ENCODE measurements at places on chromosomes 7 and 10. TPM values are rescaled to one million over a fixed set of nuclear protein-coding genes. Genes with fewer than 3 reads are reported as not detected.

PNLIPRP2 gene
- not detected for total RNA-seq

DNA sequence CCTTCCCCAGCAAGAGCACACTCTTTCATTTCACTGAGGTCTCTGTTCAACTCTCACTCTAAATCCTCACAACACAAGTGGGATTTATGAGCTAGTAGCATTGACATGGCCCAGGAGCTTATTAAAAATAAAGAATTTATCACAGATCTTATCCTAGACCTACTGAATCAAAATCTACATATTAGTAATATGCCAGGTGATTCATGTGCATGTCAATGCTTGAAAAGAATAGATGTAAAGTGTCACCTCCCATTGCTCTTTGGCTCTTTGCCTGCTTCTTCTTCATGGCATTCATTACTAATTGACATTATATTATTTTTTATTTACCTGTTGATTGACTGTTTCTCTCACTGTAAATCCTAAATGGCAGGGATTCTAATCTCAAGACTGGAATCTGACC is 459.2 kb upstream of the LRRTM3 start:
- no peak for DNase-seq

MUC12 gene
- total RNA-seq = 0.14 TPM

DNA sequence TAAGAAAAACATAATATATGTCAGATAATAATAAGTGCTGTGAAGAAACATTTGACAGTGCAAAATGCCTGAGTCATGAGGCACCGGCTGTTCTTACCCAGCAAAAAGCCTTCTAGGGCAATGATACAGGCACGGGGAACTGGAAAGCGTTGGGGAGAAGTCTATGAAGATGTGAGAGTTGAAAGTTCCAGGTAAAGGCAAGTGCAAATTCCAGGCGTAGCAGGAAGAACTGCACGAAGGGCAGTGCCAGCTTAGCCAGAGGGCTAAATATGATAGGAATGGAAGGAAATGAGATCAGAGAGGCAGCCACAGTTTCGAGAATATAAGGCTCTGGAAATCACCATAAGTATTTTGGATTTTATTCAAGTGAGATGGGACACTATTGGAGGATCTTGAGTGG is 87.0 kb downstream of the IPMK start:
- DNase-seq = no peak

- DNase-seq = no peak
Measured at GRCh38 chr7:22485189-22485588, 14.8 kb downstream of the STEAP1B start.

DNA sequence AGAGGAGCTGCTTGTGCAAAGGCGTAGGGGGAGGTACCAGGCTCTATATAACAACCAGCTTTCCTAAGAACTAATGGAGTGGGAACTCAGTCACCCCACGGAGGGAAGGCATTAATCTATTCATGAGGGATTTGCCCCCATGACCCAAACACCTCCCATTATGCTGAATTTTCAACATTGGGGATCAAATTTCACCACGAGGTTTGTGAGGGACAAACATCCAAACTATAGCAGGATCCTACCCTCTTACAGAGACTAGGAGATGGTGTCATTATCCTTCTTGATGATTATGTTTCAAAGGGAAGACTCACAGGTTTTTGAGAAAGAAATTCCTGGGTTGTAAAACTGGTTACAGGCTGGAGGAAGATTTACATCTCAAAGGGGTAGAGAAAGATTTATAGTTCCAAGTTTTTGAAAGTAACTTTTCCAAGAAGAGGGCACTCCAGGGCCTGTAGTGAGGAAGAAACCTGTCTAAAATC is 295.0 kb upstream of the DKK1 start:
- DNase-seq = no peak

DNA sequence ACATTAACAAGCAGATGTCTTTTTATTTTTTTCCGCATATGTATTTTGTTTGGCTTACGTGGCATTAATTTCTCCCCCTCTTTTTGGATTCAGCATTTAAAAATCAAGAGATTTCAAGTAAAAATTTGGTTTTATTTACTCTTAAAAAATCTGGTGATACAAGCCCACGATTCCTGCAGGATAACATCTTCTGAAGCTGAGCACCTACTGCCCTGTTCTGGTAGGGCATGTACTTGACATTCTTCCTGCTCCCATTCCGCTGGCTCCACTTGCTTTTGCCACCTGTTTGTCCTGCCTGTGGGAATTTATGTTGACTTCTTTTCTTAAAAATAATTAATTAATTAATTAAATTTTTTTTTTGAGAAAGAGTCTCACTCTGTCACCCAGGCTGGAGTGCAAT is 105.2 kb upstream of the SLC25A13 start:
- no peak for DNase-seq

GRCh38 chr10:119243488-119243887 is 36.1 kb downstream of the GRK5 start:
- DNase-seq = no peak

- DNase-seq = peak; percentile 59
Measured at GRCh38 chr10:129953119-129954051, 10.7 kb downstream of the EBF3 start.

Measured in sigmoid colon (tissue), 7 donors.